ENCODE measurements at places on chromosomes 1 and 21.

DNA sequence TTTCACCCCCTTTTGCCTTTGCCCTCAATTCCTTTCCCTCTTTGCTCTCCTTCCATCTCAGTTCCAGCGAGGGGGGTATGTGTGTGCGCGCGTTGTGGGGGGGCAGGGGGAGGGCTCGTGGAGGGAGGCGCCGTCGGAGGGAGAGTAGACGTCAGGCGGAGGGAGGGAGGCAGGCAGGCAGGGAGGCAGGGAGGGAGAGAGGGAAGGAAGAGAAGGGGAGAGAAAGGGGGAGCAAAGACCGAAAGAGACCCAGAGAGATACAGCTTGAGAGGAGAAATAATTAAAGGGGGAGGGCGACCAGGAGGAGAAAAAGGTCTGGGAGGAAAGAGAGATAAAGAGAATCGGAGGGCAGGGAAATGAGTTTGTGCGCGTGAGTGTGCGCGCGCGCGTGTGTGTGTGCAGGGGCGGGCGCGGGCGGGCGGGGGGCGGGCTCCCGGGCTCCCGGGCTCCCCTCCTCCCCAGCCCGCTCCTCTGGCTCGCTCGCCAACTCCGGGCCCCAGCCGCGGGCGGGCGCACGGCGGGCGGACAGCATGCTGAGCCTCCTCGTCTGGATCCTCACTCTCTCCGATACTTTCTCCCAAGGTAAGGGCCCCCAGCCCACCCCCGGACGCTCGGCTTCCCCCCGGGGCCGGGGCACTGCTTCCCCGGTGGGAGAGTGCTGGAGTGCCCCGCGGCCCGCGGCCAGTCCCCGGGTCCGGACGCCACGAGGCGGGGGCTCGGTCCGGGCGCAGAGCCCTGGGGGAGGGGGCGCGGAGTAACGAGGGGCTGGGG lies at the start of gene KIRREL1:
TSS of gene KIRREL1 (plus strand) at position 499 of the 771 bp plus-strand sequence. CDS start at position 531, 32 bp downstream.
- DNase-seq = no peak

GRCh38 chr1:206794294-206794908 lies 22.1 kb upstream of the IL10 start:
- DNase-seq = no peak

DNA sequence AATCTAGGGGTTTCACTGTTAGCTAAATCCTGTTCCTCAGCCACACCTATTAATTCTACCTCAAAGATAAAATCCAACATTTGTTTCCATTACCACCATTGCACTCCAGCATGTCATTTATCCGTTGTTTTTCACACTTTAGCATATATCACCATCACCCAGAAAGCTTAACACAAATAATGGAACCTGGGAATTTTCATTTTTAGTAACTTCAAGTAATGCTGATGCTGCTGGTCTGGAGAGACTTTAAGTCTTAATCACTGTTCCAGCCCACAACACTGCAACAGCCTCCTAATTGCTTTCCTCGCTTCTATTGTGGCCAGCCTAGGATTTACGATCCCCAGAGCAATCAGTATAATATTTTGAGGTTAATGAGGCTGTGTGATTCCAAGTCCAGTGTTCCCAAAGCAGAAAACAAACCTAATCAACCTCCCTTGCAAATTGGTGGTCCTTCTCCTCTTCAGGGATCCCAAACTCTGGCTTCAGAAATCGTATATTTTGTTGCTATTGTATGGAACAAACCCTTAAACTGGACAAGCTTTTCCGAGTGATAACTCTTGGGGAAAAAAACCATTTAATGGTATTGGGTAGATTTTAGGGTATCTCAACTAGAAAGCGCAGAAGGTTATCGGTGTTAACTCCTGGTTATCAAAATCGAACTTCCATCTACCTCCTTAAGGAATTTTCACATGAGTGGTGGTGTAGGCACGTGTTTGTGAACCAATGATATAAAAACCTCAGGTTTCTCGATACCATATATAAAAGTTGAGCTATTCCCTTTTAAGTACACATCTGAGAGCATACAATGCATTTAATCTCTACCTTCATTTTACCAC lies 50.0 kb upstream of the BOLA1 start:
- no peak for DNase-seq

GRCh38 chr21:23016617-23017016 lies 2018.4 kb downstream of the NCAM2 start:
- no peak for DNase-seq

DNA sequence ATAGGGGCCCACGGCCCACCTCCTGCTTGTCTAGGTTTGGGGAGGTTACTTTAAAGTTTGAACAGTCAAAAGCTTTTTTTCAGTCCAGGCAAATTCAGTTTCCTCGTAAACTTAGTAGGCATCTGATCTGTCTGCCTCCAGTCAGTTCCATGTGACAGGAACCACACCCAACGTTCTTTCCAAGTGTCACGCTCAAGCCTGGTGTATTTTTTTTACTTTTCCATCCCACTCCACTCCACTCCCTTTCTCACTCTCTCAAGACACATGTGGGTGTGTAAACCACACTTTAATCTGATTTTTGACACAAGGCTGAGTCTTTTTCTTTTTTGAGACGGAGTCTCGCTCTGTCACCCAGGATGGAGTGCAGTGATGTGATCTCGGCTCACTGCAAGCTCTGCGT lies 60.3 kb upstream of the GPR153 start:
- no peak for DNase-seq

GRCh38 chr1:64135462-64136223 lies 67.8 kb upstream of the UBE2U start:
- DNase-seq = no peak

DNA sequence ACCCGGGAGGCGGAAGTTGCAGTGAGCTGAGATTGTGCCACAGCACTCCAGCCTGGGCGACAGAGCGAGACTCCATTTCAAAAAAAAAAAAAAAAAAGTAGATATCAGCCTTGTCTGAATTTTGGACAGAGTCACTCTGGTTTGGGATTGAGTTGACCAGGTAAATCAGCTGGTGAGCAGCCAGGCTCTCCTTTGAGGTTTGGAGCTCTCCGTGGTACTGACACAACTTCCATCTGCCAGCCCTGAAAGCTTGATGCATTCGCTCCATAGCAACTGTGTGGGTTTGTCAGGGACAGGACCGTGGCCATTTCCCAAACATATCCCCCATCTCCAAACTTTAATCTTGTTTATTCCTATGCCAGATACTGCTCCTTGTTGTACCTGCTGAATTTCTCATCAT lies 155.2 kb downstream of the DMRTA2 start:
- DNase-seq = no peak

- no peak for DNase-seq
Measured at GRCh38 chr1:61818992-61819391, 76.7 kb downstream of the PATJ start.
